Neural crest cell (in vitro differentiated cells): ENCODE measurements at places on chromosomes 5 and 9. TPM values are rescaled to one million over a fixed set of nuclear protein-coding genes. Genes with fewer than 3 reads are reported as not detected.

The ITGA2 gene
- 1.7 and 2.0 TPM in 2 replicates for total RNA-seq

The NMUR2 gene
- total RNA-seq: 0.23 TPM in 1 of 2 replicates, not detected in the other

The CERCAM gene
- 49.7 and 56.4 TPM in 2 replicates for total RNA-seq

The SEMA6A gene
- total RNA-seq: 30.0 and 34.0 TPM in 2 replicates

The LPAR1 gene
- 10.2 and 11.3 TPM in 2 replicates for total RNA-seq

The IFNA13 gene
- not detected in 2 replicates for total RNA-seq

The BRD3OS gene
- total RNA-seq: 25.9 and 30.7 TPM in 2 replicates

DNA sequence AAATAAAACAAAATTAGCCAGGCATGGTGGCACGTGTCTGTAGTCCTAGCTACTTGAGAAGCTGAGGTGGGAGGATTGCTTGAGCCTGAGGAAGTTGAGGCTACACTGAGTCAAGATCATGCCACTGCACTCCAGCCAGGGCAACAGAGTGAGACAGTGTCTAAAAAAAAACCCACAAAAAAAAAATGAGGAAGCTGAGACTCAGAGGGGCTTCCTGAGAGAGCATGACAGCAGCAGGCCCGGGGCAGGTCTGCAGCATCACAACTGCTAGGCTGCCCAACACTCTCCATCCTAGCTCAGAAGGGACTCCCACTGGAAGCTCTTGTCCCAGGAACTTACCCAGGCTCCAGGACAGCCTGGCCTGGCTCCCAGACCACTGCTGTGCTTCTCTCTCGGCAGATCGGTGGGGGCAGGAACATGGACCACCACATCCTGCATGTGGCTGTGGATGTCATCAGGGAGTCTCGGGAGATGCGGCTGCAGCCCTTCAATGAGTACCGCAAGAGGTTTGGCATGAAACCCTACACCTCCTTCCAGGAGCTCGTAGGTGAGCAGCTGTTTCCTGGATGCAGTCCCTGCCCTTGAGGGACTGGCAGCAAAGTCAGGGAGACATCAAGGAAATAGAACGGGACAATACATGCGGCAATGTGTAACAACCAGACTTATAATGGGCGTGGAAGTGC, 19.1 kb downstream of the PTGS1 start:
- H3K27me3 ChIP-seq: peaks cover 30% of the 10 kb centered on the region
- peaks cover 4% of the 10 kb centered on the region for H3K4me1 ChIP-seq
- no peaks in the 10 kb centered on the region for H3K36me3 ChIP-seq
- no peak overlapping the region for H3K4me3 ChIP-seq
- H3K27ac ChIP-seq: no peak overlapping the region
- no peak for DNase-seq

GRCh38 chr9:134227451-134228411, 63.4 kb upstream of the RNU6ATAC start:
- H3K27me3 ChIP-seq: peaks cover 3% of the 10 kb centered on the region
- no peak overlapping the region for H3K27ac ChIP-seq
- no peaks in the 10 kb centered on the region for H3K36me3 ChIP-seq
- DNase-seq: no peak
- H3K4me1 ChIP-seq: peaks cover 28% of the 10 kb centered on the region

GRCh38 chr5:61362796-61363368, 30.8 kb downstream of the ZSWIM6 start:
- DNase-seq: no peak
- peaks cover 51% of the 10 kb centered on the region for H3K4me1 ChIP-seq
- H3K27ac ChIP-seq: peak overlapping the region; percentile 43
- peaks cover 15% of the 10 kb centered on the region for H3K36me3 ChIP-seq
- no peak overlapping the region for H3K4me3 ChIP-seq

- no peak overlapping the region for H3K27ac ChIP-seq
- DNase-seq: no peak
- H3K36me3 ChIP-seq: no peaks in the 10 kb centered on the region
- H3K4me3 ChIP-seq: no peak overlapping the region
- peaks cover 16% of the 10 kb centered on the region for H3K4me1 ChIP-seq
- H3K27me3 ChIP-seq: no peaks in the 10 kb centered on the region
These were observed 201.6 kb downstream of the SEMA6A start for GRCh38 chr5:116372931-116373597.

- no peak overlapping the region for H3K27ac ChIP-seq
- no peak overlapping the region for H3K4me3 ChIP-seq
- no peak for DNase-seq
- H3K36me3 ChIP-seq: no peaks in the 10 kb centered on the region
- no peaks in the 10 kb centered on the region for H3K27me3 ChIP-seq
These were observed 8.9 kb downstream of the HAVCR1 start for GRCh38 chr5:157050050-157050449.

DNA sequence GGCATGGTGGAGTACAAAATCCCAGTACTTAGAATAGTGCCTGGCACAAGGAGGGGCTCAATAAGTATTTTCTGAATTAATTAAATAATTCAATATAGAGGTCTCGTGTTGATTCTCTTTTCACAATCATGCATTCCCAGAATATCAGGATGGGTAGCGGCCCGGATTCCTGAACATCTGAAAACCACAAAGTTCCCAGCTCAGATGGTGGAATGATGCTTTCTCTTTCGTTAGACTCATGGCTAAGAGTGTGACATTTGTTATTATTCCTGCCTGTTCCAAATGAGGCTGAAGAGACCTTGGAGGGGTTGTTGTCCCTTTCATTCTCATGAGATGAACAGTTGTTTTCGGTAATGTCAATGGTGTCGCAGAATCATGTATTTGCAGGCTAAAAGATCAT, 95.4 kb upstream of the LIFR start:
- no peak overlapping the region for H3K4me3 ChIP-seq
- no peaks in the 10 kb centered on the region for H3K27me3 ChIP-seq
- no peaks in the 10 kb centered on the region for H3K36me3 ChIP-seq
- H3K27ac ChIP-seq: no peak overlapping the region

DNA sequence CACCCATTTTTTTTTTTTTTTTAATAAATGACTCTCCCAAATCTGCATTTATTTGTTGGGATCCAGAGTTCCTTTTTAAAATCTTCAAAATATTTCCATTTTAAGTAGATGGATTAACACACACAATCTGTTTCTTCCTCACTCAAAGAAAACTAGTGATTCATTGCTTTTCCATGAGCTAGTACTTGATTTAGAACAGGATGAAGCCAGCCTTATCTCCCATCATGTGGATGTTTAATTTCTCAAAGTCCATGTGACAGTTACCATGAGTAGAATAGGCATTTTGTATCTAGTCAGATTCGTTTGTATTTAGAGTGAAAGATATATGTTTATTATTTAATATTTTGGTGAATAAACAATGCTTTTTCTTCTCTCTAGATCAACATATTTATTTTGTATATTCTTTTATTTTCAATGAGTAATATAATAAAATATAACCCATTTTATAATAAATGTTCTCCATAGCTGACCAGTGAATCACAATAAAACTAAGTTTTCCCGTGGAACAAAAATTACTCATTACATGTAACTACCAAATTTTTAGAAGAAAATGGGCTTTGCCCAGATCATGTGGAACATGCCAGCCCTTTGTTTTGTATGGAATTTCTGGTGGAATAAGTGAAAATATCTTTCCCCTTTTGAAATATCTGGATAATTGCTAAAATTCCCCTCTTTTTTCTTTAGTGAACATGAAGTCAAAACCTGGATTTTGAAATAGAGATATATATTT, 54.9 kb upstream of the RPS23 start:
- H3K27ac ChIP-seq: no peak overlapping the region
- no peak for DNase-seq
- H3K4me3 ChIP-seq: no peak overlapping the region
- H3K36me3 ChIP-seq: peaks cover 4% of the 10 kb centered on the region
- no peaks in the 10 kb centered on the region for H3K27me3 ChIP-seq
- H3K4me1 ChIP-seq: peaks cover 8% of the 10 kb centered on the region

GRCh38 chr9:113238202-113238858, 17.0 kb downstream of the SLC31A1 start:
- no peaks in the 10 kb centered on the region for H3K27me3 ChIP-seq
- no peak overlapping the region for H3K27ac ChIP-seq
- H3K36me3 ChIP-seq: peaks cover 2% of the 10 kb centered on the region
- DNase-seq: no peak

DNA sequence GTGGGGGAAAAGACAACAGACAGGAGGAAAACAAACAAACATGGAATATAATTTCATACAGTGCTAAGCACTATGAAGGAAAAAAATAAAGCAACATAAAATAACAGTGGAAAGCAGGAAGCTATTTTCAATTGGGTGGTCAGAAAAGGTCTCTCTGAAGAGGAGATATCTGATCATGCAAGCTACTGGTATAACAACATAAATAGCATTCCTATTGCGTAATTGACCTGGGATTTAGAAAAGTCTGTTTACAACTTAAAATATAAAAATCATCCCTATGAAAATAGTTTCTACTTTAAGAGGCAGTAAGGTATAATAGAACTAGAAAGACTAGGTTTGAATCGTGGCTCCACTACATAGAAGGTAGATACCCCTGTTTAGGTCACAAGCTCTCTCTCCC, 61.4 kb downstream of the FBXW11 start:
- H3K4me1 ChIP-seq: peaks cover 30% of the 10 kb centered on the region
- H3K4me3 ChIP-seq: no peak overlapping the region
- H3K27ac ChIP-seq: peak overlapping the region; percentile 23

- H3K4me1 ChIP-seq: peaks cover 19% of the 10 kb centered on the region
- no peaks in the 10 kb centered on the region for H3K36me3 ChIP-seq
- no peak for DNase-seq
- no peaks in the 10 kb centered on the region for H3K27me3 ChIP-seq
- H3K27ac ChIP-seq: no peak overlapping the region
These were observed 4.0 kb upstream of the MEGF9 start for GRCh38 chr9:120718316-120718715.

- no peak overlapping the region for H3K4me3 ChIP-seq
- peaks cover 2% of the 10 kb centered on the region for H3K36me3 ChIP-seq
- no peaks in the 10 kb centered on the region for H3K4me1 ChIP-seq
- H3K27ac ChIP-seq: no peak overlapping the region
These were observed 83.7 kb upstream of the SMIM15 start for GRCh38 chr5:61245936-61246335.

DNA sequence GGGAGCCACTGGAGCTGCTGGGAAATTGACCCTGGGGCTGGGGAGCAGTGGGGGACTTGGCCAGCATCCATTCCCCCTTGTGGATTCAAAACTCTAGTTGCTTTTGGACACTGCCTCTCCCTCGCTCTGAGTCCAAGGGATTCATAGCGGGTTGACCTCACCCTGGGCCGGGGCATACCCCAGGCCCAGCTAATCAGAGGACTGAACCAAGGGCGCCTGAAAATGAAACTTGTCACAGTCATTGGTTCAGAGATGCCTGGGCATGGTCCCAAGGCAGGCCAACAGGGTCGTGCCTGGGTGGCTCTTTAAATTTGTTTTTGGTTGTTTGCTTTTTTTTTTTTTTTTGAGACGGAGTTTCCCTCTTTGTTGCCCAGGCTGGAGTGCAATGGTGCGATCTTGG, 22.6 kb downstream of the STK10 start:
- H3K27me3 ChIP-seq: no peaks in the 10 kb centered on the region
- DNase-seq: no peak
- peak overlapping the region; percentile 19 for H3K27ac ChIP-seq
- H3K4me3 ChIP-seq: no peak overlapping the region

GRCh38 chr9:107260437-107261081, 22.5 kb upstream of the RAD23B start:
- no peak overlapping the region for H3K4me3 ChIP-seq
- H3K36me3 ChIP-seq: peaks cover 3% of the 10 kb centered on the region
- DNase-seq: no peak
- H3K27me3 ChIP-seq: no peaks in the 10 kb centered on the region

DNA sequence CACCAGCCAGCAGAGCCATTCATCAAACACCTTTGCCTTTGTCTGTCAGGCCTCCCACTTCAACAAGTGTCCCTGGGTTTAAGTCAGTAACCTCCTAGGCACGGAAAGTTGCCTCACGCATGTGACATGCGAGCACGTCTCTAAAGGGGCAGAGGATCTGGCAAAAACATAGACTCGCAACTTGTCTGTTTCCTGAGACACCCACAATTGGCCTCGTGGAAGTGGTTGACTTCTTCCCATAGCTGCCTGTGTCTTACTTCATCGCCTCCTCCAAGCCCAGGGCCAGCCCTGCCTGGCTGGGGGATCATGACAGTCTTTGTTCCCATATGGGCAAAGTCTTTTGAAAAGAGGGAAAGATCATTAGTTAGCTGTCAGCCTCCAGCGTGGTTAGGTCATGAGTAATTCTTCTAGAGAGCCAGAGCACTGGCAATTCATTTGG, 35.5 kb upstream of the GLRX start:
- no peaks in the 10 kb centered on the region for H3K27me3 ChIP-seq
- peak; percentile 10 for DNase-seq
- no peak overlapping the region for H3K4me3 ChIP-seq
- peaks cover 69% of the 10 kb centered on the region for H3K4me1 ChIP-seq

- peaks cover 6% of the 10 kb centered on the region for H3K36me3 ChIP-seq
- no peak overlapping the region for H3K4me3 ChIP-seq
- H3K27me3 ChIP-seq: no peaks in the 10 kb centered on the region
- no peaks in the 10 kb centered on the region for H3K4me1 ChIP-seq
- no peak for DNase-seq
These were observed 42.6 kb downstream of the PRRT1B start for GRCh38 chr9:131587906-131588305.

DNA sequence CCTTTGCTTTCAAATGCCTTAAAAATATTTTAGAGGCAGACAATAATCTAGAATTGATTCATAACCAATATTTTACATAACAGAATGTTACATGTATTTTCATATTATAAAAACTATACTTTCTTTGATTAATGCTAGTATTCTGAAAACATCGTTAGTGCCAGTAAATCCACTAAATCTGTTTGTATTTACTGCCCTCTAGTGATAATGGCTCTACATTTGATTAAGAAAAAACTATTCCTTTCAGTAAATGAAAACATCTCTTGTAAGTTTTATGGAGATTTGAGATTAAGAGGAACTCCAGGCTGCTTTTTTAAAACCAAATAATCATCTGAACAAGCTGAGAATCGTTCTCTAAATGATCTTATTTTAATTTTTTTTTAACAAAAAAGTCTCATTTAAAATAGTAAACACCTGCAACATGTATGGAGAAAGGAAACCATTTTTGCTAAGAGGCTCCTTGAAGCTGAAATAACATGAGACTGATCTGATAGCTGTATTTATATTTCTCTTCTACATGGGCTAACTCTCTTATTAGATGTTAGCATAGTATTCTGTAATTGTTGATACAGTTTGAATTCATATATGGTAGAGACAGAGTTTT, 424.7 kb downstream of the RAB3C start:
- no peak for DNase-seq
- peaks cover 6% of the 10 kb centered on the region for H3K4me1 ChIP-seq
- H3K36me3 ChIP-seq: peaks cover 18% of the 10 kb centered on the region
- H3K27me3 ChIP-seq: no peaks in the 10 kb centered on the region
- H3K27ac ChIP-seq: no peak overlapping the region
- H3K4me3 ChIP-seq: no peak overlapping the region

GRCh38 chr9:119164716-119165115, 204.5 kb downstream of the BRINP1 start:
- peaks cover 8% of the 10 kb centered on the region for H3K4me1 ChIP-seq
- DNase-seq: no peak
- no peak overlapping the region for H3K27ac ChIP-seq
- H3K36me3 ChIP-seq: peaks cover 10% of the 10 kb centered on the region
- no peak overlapping the region for H3K4me3 ChIP-seq

DNA sequence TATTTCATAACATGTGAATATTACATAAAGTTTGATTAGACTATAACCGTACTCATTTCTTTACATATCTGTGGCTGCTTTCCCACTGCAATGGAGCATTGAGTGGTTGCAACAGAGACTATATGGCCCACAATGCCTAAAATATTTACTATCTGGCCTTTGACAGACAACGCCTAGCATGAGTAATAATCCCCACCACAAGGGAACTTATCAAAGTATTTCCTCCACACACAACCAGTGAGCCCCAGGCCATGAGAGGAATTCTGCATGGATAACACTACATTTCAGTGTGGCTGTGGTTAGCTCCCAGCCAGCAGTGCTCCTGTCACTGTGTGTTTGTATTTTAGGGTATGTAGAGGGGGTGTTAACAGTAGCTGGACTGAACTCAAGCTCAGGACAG, 54.8 kb downstream of the FAM81B start:
- no peak overlapping the region for H3K4me3 ChIP-seq
- H3K4me1 ChIP-seq: peaks cover 11% of the 10 kb centered on the region
- peaks cover 7% of the 10 kb centered on the region for H3K27me3 ChIP-seq
- no peak for DNase-seq
- H3K36me3 ChIP-seq: no peaks in the 10 kb centered on the region
